ENCODE measurements at places on chromosomes 7 and 10.

- H3K36me3 ChIP-seq = no peaks in the 10 kb centered on the region
- no peak overlapping the region for H3K4me3 ChIP-seq
- H3K27ac ChIP-seq = no peak overlapping the region
- H3K4me1 ChIP-seq = no peaks in the 10 kb centered on the region
Observed at GRCh38 chr7:157713591-157713990, 376.8 kb downstream of the DNAJB6 start.

- H3K4me3 ChIP-seq = peak overlapping the region; percentile 85
- H3K4me1 ChIP-seq = peaks cover 18% of the 10 kb centered on the region
- no peak for DNase-seq
- H3K36me3 ChIP-seq = peaks cover 24% of the 10 kb centered on the region
- H3K27me3 ChIP-seq = no peaks in the 10 kb centered on the region
Observed at GRCh38 chr7:99499371-99499720, 735 bp downstream of the ZNF394 start.

DNA sequence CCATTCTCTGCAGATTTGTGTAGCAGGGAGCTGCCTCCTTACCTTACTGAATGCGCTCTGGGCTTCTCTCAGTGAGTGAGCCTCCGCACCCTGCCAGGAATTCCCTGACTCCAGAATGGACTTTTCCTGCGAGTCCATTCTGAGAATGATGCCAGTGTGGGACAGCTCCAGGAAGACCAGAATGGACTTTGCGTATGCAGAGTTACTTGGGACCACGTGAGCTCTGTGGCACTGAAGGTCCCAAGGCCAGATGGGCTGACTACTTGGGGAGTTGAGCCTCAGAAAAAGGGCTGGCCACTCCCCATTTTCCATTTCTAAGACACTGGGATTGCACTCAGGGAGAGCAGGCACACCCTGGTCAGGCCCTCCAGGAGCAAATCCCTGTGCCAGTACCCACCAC is 324.7 kb upstream of the ZMIZ1 start:
- DNase-seq = no peak
- H3K27ac ChIP-seq = no peak overlapping the region
- H3K36me3 ChIP-seq = no peaks in the 10 kb centered on the region
- H3K4me1 ChIP-seq = peaks cover 8% of the 10 kb centered on the region
- no peaks in the 10 kb centered on the region for H3K27me3 ChIP-seq

GRCh38 chr7:136403591-136403990 is 426.4 kb upstream of the MTPN start:
- no peak for DNase-seq
- H3K4me3 ChIP-seq = no peak overlapping the region
- H3K4me1 ChIP-seq = peaks cover 17% of the 10 kb centered on the region
- H3K27me3 ChIP-seq = peaks cover 34% of the 10 kb centered on the region
- H3K27ac ChIP-seq = no peak overlapping the region

DNA sequence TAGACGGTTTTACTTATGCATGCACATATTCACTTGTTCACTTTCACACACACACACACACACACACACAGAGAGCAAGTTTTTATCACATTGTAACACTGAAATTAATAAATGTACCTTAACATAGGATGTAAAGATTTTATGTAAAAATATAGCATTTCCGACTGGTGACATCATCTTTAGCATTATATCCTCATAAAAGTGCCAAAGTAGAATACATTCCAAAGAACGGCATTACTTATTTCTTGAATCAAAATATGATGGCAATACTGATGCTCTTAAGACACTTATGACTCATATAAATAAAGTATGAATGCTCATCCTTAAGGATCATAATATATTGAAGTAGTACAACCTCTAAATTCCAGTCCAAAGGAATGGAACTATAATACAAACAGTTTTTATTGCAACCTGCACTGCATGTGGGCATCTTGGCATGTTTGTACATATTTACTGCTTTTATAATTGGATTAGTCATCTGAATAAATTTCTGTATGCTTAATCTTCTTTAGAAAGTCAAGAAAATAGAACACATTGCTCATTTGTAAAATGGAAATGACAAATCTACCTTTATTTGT is 290.0 kb upstream of the SEMA3A start:
- no peaks in the 10 kb centered on the region for H3K36me3 ChIP-seq
- no peak for DNase-seq
- no peak overlapping the region for H3K4me3 ChIP-seq
- no peak overlapping the region for H3K27ac ChIP-seq
- H3K27me3 ChIP-seq = no peaks in the 10 kb centered on the region

GRCh38 chr10:37582237-37582636 is 275.2 kb downstream of the ZNF248 start:
- H3K4me1 ChIP-seq = no peaks in the 10 kb centered on the region
- H3K4me3 ChIP-seq = no peak overlapping the region
- no peaks in the 10 kb centered on the region for H3K36me3 ChIP-seq

DNA sequence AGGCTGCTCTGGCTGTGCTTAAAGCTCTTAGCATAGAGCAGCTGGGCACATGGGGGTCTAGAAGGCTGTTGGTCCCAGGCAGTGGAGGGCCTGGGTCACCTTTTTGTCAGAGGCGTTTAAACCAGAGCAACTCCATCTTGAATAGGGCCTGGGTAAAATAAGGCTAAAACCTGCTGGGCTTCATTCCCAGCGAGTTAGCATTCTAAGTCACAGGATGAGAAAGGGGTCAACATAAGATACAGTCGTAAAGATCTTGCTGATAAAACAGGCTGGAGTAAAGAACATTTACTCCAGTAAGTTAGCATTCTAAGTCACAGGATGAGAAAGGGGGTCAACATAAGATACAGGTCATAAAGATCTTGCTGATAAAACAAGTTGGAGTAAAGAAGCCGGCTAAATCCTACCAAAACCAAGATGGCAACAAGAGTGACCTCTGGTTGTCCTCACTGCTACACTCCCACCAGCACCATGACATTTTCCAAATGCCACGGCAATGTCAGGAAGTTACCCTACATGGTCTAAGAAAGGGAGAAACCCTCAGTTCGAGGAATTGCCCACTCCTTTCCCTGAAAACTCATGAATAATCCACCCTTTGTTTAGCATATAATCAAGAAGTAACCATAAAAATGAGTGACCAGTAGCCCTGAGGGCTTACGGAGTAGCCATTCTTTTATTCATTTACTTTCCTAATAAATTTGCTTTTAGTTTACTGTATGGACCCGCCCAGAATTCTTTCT is 96.8 kb upstream of the PCBD1 start:
- DNase-seq = no peak
- H3K27me3 ChIP-seq = no peaks in the 10 kb centered on the region
- no peak overlapping the region for H3K27ac ChIP-seq
- no peaks in the 10 kb centered on the region for H3K36me3 ChIP-seq
- H3K4me1 ChIP-seq = no peaks in the 10 kb centered on the region
- H3K4me3 ChIP-seq = no peak overlapping the region

GRCh38 chr7:106064771-106065574 is 47.1 kb downstream of the SYPL1 start:
- H3K4me3 ChIP-seq = no peak overlapping the region
- H3K4me1 ChIP-seq = peaks cover 9% of the 10 kb centered on the region
- H3K36me3 ChIP-seq = no peaks in the 10 kb centered on the region

DNA sequence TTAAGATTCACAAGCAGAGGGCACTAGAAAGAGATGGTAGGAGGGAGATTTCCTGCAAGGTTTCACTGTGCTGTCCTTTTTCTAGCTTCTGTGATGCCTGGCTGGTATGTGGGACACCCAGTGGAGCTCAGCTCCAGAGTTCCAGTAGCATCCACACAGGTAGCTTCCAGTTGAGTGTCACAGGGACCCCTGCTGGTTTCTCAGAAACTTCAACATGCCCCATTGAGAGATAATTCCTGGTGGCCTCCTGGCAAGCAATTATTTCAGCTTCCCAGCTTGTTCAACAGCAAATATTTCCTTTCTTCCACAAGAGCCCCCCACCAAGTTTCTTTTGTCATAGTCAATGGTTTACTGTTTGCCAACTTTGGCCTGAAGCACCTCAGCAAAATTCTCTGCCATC is 858.7 kb downstream of the REEP3 start:
- no peaks in the 10 kb centered on the region for H3K27me3 ChIP-seq
- H3K27ac ChIP-seq = no peak overlapping the region
- DNase-seq = peak; percentile 21
- no peaks in the 10 kb centered on the region for H3K36me3 ChIP-seq

GRCh38 chr7:151058781-151059366 is 515 bp upstream of the SLC4A2 start:
- peaks cover 36% of the 10 kb centered on the region for H3K4me1 ChIP-seq
- peak overlapping the region; percentile 99 for H3K4me3 ChIP-seq
- no peak overlapping the region for H3K27ac ChIP-seq
- no peak for DNase-seq
- peaks cover 36% of the 10 kb centered on the region for H3K27me3 ChIP-seq
- no peaks in the 10 kb centered on the region for H3K36me3 ChIP-seq

Data from GM23338 (cell line).